ENCODE measurements at places on chromosomes 2 and 18.

DNA sequence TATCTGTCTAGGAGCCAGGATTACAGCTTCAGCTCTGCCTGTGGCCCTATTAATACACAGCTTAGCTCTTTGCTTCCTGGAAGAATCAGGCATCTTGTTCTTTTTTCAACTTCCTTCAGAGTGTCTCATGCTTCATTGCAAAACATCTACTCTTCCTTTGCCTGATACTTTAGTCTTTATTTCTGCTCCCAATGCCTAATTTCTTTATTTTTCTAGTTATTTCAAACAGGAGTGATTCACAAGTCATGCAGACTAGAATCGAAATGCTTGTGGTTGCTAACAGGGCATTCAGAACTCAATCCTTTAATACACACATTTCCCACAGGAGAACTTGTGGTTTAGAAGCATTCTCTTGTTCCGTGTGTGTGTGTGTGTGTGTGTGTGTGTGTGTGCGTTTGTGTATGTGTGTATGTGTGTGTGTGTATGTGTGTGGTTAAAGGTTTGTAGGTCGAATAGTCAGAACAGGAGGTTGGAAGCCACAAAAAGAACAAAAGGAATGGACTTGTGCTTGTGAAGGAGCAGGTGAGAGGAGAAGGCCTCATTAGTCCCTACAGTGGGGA, 28.3 kb upstream of the INSIG2 start:
- DNase-seq: no peak

GRCh38 chr2:120607506-120607905, 128.2 kb upstream of the GLI2 start:
- no peak for DNase-seq

DNA sequence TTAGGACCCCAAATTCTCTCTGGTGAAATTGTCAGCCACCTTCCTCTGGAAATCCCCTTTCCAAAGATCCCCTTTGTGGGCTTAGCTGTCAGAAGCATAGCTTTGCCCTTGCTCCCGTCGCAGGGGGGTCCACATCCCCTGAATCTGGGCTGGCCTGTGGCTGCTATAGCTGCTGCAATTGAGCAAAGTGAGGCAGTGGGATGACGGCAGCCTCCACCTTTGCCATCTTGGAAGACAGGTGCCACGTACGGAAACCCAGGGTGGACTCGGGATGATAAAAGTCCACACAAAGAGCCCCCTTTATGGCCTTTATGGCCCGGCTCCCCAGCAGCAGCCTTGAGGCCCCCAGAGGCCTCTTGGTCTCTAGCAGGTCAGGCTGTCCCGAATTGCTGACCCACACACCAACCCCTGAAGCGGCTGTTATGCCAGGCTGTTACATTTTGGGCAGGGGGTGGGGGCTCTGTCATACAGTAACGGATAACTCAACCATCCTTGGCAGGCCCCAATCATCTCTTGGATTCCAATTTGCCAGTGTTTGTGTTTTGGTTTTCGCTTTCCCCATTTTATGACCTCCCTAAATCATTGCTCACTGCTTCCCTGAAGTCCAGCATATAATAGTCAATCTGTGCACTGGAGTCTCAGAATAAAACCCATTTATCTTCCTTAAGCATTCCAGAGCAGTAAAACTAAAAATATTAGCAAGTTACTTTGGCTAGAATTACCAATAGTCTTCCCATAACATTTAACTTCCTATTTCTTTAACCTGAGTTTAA, 33.2 kb upstream of the ID2 start:
- DNase-seq: no peak

DNA sequence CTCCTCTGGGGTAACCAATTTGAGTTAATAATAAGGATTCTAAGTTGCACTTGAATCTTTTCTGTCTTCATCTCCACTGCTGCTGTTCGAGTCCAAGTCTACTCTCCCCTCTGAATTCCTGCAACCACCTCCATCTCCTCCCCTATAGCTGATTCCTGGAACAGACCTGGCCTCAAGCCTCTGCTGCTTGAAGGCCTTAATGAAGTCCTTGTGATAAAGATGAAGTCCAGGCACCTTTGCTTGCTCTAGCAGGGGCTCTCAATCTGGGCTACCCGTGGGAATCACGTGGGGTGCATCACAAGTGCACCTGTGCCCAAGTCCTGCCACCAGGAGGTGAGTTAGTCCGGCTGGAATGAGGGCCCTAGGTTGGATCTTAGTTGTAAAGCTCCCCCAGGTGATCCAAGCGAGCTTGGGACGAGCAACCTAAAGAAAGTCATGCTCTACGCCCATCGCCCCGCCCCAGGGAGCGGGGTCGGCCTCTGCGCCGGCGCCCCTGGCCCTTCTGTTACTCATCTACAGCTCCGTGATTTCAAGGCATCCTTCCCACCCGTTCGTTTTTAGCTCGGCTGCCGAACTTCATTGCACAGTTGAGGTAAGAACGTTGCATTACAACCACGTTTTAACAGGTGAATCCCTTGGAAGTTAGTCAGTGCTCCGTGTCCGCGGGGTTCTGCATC, 905 bp upstream of the IAH1 start:
- DNase-seq: no peak

DNA sequence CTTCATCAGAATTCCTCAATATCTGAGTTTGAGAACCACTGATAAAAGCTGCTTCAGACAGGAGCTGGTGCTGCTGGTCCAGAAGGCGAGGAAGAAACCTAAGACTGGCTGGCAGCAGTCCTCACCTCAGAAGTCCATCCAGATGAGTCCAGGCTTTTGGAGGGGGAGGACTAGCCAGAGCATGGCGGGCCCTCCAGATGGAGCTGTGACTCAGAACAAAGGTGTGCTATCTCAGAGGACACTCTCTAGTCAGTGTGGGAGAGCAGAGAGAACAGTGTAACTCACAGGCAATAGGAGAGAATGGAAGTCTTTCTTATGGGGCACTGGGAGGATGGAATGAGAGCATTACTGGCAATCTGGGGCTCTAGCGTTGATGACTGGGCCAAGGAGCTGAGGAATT, 191.4 kb downstream of the NYAP2 start:
- DNase-seq: no peak

DNA sequence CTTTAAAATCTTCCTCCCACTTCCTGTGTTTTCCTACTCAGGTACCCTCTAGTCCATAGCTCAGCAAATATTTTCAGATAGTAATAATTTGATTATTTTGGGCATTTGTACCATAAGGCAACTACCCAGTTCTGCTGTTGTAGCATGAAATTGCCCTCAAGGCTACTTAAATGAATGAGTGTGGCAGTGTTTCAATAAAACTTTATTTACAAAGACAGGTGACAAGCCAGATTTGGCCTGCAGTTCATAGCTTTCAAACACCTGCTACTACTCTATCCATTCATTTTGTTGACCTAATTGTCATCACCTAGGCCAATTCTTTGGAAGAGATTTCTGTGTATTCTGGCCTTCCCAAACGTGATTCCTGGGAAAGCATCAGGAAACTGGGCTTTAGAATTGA, 28.9 kb downstream of the NYAP2 start:
- DNase-seq: no peak

DNA sequence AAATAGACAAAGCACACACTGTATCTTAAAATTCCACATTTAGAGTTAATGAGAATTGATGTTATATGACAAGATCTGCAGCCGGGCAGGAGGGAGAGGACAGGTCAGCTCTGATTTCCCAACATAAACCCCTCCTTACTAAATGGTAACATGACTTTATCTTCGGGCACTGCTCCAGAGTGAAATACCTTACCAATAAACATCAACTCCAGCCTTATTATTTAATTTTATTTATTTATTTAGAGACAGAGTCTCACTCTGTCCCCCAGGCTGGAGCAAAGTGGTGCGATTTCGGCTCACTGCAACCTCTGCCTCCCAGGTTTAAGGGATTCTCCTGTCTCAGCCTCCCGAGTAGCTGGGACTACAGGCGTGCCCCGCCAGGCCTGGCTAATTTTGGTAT, 1.7 kb downstream of the CYB5A start:
- no peak for DNase-seq

- no peak for DNase-seq
Observed at GRCh38 chr2:48851161-48851560, 95.6 kb upstream of the LHCGR start.

- no peak for DNase-seq
Observed at GRCh38 chr2:51031021-51031780, 731 bp downstream of the NRXN1 start.

- no peak for DNase-seq
Observed at GRCh38 chr2:12661489-12661888, 55.2 kb upstream of the TRIB2 start.

DNA sequence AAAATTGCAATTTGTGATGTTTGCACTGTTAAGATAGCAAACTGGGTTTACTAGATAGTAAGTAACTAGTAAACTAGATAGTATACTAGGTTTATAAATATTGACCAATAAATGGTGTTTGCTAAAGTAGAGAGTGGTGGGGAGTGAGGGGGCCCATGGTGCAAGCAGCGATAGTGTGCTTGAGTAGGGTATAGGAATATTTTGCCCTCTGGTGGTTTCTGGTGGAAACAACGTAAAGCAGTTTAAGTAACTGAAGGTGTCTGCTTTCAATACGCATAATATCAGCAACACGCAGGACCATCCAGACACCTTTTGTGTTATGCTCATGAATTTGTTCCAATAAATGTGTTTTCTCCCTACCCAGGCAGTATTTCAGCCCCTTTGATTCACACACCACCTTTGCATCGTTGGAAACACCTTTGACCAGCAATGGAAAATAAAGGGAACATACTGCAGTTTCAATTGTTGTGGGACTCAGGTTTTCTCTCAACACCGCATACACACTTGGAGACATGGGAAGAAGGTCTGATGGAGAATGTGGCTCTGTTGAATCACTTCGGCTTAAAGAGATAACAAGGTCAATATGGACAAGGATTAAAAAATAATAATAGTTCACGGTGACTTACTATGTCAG, 16.7 kb upstream of the STAT1 start:
- no peak for DNase-seq

GRCh38 chr2:128736689-128737545, 418.2 kb upstream of the HS6ST1 start:
- DNase-seq: no peak

DNA sequence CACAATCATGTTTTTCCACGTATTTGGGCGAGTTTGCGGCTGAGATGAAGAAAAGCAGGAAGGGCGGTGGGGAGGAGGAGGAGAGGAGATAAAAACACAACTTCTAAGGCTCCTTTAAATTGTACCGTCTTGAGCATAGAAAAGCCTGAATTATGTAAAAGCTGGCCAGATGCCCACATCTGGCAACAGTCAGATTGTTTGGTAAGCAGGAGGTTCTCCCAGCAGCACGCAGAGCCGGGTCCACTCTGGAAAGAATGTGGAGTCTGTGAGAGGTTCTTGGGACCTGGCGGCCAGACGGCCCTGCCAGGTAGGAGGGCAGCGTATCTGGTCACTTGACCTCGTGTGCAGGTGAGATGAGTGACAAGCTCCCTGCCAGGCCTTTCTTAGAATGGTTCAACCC, 215.3 kb upstream of the APCDD1 start:
- no peak for DNase-seq

GRCh38 chr2:189837326-189837725, 53.1 kb downstream of the PMS1 start:
- DNase-seq: no peak

GRCh38 chr2:8694737-8695136, 12.9 kb downstream of the ID2 start:
- DNase-seq: no peak

DNA sequence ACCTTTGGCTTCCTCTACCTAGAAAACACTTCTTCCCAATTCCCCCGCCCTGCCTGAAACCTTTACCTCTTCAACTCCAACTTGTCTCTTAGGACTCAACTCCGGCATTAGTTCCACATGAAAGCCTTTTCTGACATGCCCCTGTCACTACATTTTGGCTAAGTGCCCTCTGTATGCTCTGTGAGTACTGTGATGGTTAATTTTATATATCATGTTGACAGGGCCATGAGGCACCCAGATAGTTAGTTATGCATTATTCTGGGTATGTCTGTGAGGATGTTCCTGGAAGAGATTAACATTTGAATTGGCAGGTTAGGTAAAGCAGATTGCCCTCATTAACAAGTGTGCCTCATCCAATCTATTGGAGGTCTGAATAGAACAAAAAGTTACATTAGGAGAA, 75.6 kb upstream of the NCKAP5 start:
- no peak for DNase-seq

- DNase-seq: no peak
Observed at GRCh38 chr2:10266133-10266620, 36.5 kb upstream of the HPCAL1 start.

DNA sequence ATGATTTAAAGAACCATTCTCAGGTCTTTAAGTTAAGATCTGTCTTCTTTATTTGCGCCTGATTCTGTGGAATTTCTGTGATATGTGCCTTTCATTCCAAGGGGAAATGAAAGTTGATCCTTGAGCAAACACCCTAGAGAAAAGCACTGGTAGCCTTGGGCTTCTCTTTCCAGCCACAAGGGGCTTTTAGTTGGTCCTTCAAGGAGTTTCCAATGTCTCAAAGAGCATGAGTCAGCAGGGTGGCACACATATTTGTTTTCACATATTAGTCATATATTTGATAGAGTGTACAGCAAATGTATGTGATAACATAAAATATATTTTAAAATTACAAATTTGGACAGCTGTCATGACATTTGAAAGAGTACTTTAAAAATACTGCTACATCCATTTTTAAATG, 339.5 kb downstream of the TXNL1 start:
- no peak for DNase-seq

DNA sequence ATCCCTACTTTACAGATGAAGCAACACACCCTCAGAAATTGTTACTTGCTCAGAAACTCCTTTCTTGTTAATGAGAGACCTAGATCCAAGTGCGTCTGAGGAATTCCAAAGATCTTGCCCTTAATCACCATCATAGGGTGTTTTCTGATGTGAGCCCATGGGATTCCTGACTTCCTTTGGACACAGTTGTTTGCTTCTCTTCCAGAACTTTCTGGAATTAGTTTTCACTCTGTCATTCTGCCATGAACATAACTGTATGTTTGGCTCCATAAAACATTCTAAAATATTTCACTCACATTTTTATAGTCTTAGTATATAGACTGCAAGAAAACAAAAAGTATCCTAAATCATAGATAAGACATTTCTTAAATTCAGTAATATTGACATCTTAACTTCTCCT, 593.9 kb upstream of the SOX11 start:
- no peak for DNase-seq

DNA sequence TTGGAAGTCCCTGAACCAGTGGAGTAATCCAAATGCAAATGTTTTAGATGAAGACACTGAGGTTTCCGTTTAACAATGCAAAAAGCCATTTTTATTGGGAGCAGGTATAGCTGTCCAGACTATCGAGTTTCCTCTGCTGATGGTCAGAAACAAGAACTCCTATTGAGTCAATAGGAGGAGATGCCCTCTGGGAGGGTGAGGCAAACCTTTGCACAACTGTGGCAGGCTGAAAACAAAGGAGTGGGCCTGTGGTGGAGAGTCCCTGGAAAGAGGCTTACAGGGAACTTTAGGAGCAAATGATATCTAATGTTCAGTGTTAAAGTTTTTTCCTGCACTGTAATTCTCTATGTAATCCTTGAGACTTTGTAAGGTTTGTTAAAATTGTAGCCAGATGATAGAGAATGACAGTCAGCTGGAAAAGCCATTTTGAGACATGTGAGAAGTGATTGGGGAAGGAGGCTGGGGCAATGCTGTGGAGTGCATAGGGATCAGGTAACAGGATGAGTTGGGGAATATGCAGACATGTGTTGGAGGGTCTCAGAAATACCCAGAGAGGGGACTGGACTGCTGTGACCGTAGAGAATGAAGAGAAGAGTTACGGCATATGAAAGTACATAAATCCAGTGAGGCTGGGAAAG, 15.1 kb upstream of the EML4 start:
- DNase-seq: no peak

All from cortex of kidney (tissue), 1 donor.